CD4-positive, alpha-beta T cell (primary cell): ENCODE measurements at places on chromosomes 16 and 17. TPM values are rescaled to one million over a fixed set of nuclear protein-coding genes. Genes with fewer than 3 reads are reported as not detected.

DNA sequence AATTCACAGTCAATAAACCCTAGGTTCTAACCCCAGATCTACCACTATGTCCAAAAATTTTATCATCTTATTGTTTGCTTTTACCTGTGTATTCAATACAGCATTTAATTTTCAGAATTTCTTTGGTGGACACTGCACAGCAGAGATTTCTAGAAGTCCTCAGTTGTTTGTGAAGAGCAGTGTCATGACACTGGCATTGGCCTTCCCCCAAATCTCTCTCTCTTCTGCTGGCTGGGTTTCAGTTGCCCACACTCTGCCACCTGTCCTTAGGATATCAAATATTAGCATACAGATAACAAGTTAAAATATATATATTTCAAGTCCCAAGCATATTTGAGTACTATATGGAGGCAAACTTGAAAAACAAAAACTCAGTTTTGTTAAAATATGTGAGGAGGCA lies 2.0 kb upstream of the THUMPD1 start:
- H3K4me1 ChIP-seq = peaks cover 31% of the 10 kb centered on the region
- H3K27me3 ChIP-seq = no peaks in the 10 kb centered on the region
- DNase-seq = no peak
- no peak overlapping the region for H3K27ac ChIP-seq
- H3K36me3 ChIP-seq = peaks cover 6% of the 10 kb centered on the region

DNA sequence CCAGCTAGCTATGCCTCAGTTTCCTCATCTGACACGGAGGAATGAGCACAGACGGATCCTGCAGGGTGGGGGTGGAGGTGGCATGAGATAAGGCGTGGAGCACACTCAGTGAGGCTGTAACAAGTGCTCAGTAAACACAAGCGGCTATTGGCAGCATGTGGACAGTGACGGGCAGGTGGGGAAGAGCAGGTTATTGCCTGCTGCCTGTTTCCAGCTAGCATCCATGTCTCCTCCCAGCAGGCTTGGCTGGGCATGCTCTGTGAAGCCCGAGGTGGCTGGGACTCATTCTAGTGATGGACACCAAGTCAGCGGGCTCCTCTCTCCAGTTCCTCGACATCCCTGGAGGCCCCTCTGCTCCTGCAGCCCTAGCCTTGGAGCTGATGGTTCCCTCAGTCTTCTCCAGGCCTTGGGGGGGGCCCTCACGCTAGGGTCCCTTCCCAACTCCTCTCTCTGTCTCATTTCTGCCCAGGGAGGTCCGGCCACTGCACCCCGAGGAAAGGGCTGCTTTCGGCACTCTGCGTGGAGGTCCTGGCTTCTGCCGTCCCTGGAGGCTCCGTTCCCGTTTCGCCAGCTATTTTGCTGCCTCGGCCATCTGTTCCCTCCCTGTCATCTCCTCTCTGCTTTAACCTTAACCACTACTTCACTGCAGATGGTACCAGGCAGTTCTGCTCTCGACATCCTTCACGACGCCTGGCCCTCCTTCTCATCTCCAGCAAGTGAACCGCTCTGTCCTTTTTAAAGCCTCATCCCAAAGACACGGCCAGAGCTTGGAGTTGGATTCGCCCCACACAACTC lies 6.2 kb downstream of the RTN4RL1 start:
- H3K27me3 ChIP-seq = peaks cover 13% of the 10 kb centered on the region
- no peak for DNase-seq
- no peak overlapping the region for H3K27ac ChIP-seq
- H3K4me3 ChIP-seq = no peak overlapping the region
- no peaks in the 10 kb centered on the region for H3K36me3 ChIP-seq
- H3K4me1 ChIP-seq = peaks cover 18% of the 10 kb centered on the region

- peaks cover 26% of the 10 kb centered on the region for H3K4me1 ChIP-seq
- H3K27ac ChIP-seq = no peak overlapping the region
- no peak for DNase-seq
- no peaks in the 10 kb centered on the region for H3K36me3 ChIP-seq
These were observed 12.1 kb upstream of the COTL1 start for GRCh38 chr16:84630009-84630408.

DNA sequence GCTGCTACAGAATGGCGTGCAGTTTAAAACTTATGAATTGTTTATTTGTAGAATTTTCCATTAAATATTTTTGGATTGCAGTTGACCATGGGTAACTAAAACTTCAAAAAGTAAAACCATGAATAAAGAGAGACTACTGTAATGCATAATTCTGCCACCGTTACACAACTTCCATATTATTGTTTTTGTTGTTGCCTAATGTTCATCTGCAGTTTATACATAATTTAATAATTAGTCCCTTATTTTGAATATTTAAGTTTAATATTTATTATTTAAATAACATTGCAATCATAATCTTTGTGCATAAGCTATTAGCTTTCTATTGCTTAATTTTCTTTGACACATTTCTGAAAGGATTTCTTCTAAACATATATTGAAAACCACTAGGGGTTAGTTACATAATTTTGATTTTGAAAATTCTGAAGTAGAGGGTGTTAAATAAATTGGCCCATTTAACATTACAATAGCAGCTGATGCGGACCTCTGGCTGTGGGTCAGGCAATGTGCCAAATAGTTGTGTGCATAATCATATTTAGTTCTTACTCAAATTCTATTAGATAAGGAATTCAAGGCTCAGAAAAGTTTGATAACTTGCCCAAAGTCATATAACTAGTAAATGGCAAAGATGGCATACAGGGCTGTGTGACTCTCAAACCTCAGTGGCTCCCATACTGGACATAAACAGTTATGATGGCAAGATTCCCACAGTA lies 31.1 kb downstream of the PPM1E start:
- H3K4me3 ChIP-seq = no peak overlapping the region
- H3K27ac ChIP-seq = no peak overlapping the region
- no peak for DNase-seq
- H3K36me3 ChIP-seq = no peaks in the 10 kb centered on the region

DNA sequence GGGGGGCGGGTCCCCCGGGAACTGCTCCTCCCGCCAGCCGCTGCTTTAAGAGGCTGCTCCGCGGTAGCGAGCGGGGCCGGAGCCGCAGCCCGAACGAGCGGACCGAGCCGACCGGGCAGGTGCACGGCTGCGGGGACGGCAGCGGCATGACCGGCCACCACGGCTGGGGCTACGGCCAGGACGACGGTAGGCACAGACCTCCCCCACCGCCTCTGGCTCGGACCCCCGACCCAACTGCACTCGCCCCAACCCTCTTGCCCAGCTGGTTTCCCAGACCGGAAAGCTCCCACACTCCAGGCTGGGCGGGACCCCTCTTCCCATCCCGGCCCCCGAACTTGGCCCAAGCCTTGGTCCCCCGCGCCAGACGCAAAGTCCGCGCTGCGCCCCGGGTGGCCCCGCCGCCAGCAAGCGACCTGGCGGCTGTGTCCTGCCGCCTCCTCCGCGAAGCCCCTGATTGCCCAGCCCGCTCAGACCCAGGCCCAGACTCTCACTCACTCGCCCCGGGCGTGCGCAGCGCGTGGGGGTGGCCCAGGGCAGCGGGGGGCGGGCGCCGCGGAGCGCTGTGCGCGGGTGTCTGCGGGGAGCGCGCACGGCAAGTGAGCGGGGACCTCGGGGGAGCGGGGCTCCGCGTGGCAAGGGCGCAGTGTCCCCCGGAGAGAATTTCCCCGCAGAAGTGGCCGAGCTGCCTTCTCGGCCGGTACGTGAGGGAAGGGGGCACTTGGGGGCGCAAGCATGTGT lies at the start of gene CA7:
CA7 (plus strand) TSS at position 73 of the 738 bp plus-strand sequence; CDS start at position 147, 74 bp downstream.
- H3K36me3 ChIP-seq = no peaks in the 10 kb centered on the region
- peaks cover 33% of the 10 kb centered on the region for H3K27me3 ChIP-seq
- no peak within 1 kb of the TSS for H3K4me3 ChIP-seq
- DNase-seq = no peak
- H3K27ac ChIP-seq = no peak within 1 kb of the TSS

GRCh38 chr16:85592700-85593493 lies 20.2 kb upstream of the GSE1 start:
- no peaks in the 10 kb centered on the region for H3K4me1 ChIP-seq
- no peak overlapping the region for H3K4me3 ChIP-seq
- no peak overlapping the region for H3K27ac ChIP-seq
- no peaks in the 10 kb centered on the region for H3K27me3 ChIP-seq
- H3K36me3 ChIP-seq = no peaks in the 10 kb centered on the region

GRCh38 chr17:42845918-42846593 lies 1.7 kb downstream of the AOC2 start:
- DNase-seq = no peak
- no peak overlapping the region for H3K27ac ChIP-seq
- H3K27me3 ChIP-seq = no peaks in the 10 kb centered on the region
- peaks cover 47% of the 10 kb centered on the region for H3K36me3 ChIP-seq
- no peaks in the 10 kb centered on the region for H3K4me1 ChIP-seq
- H3K4me3 ChIP-seq = no peak overlapping the region

DNA sequence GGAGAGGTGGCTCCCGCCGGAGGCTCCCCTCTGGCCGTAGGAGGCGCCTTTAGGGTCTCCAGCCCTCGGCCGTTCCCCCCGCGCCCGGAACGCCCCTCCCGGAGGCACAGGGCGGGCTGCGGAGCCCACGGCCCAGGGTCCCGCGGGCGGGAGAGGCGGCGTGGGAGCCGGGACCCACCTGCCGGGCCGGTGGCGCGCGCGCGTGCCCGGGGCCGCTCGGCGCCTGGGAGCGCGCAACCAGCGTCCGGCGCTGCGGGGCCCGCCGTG lies at the start of gene MIF4GD:
MIF4GD (minus strand) TSS at position 266 of the 267 bp plus-strand sequence. CDS start 1,036 bp downstream, outside the sequence.
- peak within 1 kb of the TSS; percentile 95 for H3K4me3 ChIP-seq
- no peak for DNase-seq
- H3K4me1 ChIP-seq = peaks cover 40% of the 10 kb centered on the region
- H3K36me3 ChIP-seq = peaks cover 21% of the 10 kb centered on the region
- no peaks in the 10 kb centered on the region for H3K27me3 ChIP-seq
- H3K27ac ChIP-seq = peak within 1 kb of the TSS; percentile 88

GRCh38 chr17:12789481-12790248 lies at the start of gene ARHGAP44:
Gene ARHGAP44, plus strand, starts transcription at chr17:12789498. Its CDS starts 341 bp downstream, at chr17:12789839.
- DNase-seq = no peak
- H3K4me1 ChIP-seq = peaks cover 8% of the 10 kb centered on the region
- no peak within 1 kb of the TSS for H3K27ac ChIP-seq
- H3K4me3 ChIP-seq = no peak within 1 kb of the TSS
- H3K27me3 ChIP-seq = peaks cover 31% of the 10 kb centered on the region

GRCh38 chr16:75495076-75495674 lies at the start of gene CHST6:
Gene CHST6, minus strand, starts transcription at chr16:75495441. Its CDS starts 15,613 bp downstream, at chr16:75479828.
- H3K27ac ChIP-seq = no peak within 1 kb of the TSS
- H3K27me3 ChIP-seq = peaks cover 29% of the 10 kb centered on the region
- peak within 1 kb of the TSS; percentile 12 for H3K4me3 ChIP-seq
- peaks cover 8% of the 10 kb centered on the region for H3K4me1 ChIP-seq

GRCh38 chr16:23149267-23149992 lies at the start of gene USP31:
Gene USP31, minus strand, starts transcription at chr16:23149452. Its CDS starts 182 bp downstream, at chr16:23149270.
- peak within 1 kb of the TSS; percentile 80 for H3K4me3 ChIP-seq
- no peaks in the 10 kb centered on the region for H3K36me3 ChIP-seq

DNA sequence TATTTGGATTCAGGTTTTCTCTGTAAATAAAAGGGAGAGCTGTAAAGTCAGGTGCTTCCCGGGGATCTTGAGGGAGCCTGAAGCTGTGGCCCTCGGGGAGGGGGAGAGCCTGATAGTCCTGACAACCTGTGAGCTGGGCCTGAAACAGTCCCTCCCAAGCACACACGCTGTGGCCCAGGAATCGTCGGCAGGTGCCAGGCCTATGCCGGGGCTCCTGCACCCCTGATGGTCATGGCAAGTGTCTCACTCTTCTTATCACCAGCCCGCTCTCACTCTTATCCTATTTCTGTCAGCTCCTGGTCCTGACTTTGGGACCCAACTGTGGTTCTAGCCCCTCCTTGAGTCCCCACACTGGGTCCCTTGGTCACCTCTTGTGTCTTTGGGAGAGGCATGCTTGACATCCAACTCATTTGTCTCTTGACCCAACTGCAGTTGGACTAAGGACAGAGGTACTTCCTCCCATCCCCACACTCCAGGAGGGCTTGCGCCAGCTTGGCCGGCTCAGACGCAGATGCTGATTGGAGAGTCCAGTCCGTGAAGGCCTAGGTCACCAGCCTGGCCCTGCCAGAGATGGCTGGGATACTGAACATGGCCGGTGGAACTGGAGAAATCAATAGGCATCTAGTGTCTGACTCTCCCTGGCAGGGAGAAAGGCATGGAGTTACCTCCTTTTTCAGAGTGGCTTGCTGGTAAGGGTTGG lies 170.5 kb upstream of the WSCD1 start:
- DNase-seq = no peak
- H3K27me3 ChIP-seq = peaks cover 11% of the 10 kb centered on the region
- H3K36me3 ChIP-seq = no peaks in the 10 kb centered on the region
- no peak overlapping the region for H3K4me3 ChIP-seq

DNA sequence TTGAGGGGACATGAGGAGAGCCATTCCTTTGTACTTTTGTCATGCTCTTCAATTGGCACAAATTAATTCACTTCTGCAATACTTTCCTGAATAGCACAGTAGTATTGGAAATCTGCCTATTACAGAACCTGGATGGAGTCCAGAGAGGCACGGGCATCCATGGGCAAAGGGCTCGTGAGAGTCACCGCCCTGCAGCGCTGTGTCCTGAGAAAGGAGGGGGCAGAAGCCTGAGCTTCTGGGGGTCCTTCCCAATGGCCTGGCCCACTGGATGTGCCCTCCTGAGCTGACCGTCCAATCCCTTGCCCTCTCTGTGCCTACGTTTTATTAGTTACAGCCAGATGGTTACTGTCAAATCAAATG lies 3.5 kb downstream of the G6PC1 start:
- no peak overlapping the region for H3K27ac ChIP-seq
- H3K4me3 ChIP-seq = no peak overlapping the region
- H3K27me3 ChIP-seq = no peaks in the 10 kb centered on the region
- no peaks in the 10 kb centered on the region for H3K4me1 ChIP-seq

Gene TBX21
- 10.6 TPM for total RNA-seq

Gene FBF1
- 23.9 TPM for total RNA-seq

Gene CSNK2A2
- total RNA-seq = 51.0 TPM

Gene C16orf92
- not detected for total RNA-seq

Gene FOXN1
- total RNA-seq = not detected

Gene CRHR1
- total RNA-seq = not detected

Gene CMTM3
- total RNA-seq = 46.3 TPM
